K562 (cell line): ENCODE measurements at places on chromosomes 3 and 15. TPM values are rescaled to one million over a fixed set of nuclear protein-coding genes. Genes with fewer than 3 reads are reported as not detected.

DNA sequence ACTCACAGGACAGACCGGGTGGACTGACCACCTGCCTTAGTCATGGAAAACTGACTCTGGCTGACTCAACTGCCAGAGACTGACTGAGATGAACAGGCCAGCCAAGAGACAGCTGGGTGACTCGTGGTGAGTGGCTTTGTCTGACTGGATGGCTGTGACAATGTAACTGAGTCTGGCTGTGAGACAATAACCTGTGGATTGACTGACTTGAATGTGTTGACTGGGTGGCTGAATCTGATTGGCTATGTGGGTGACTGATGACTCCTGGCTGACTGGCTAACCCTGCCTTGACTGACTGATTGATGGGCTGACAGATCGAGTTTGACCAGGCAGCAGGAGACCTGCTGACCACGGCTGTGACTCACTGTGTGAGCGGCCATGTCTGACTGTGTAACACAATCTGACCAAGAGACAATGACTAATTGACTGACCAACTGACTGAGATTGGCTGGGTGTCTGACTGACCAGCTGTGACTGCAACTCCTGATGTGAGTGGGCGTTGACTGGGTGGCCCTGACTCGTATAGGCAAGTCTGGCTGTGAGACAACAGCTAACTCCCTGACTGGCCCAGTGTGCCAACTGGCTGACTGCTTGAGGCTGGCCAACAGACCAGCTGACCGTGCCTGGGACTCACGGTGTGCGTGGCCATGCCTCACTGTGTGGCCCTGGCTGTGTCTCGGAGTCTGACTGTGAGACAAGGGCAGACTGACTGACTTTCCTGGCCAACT, 509.1 kb downstream of the SHQ1 start:
- peak; percentile 82 for DNase-seq

DNA sequence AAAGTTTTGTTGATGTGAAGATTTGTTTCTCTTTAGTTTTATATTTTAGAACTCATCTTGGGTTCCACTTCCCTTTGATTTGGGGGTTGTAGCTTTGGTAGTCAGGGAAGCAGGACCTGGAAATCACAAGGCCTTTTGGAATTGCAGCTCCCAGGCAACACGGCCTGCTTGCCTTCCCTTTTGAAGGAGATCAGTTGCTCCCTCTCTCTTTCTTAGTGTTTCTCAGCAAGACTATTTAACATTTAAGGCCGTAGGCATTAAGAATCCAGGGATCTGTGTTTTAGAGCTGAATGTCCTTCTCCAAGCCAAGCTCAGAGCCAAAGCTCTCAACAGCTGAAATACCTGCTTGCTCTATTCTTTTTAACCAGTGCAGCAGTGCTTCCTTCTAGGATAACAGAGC, 310.3 kb downstream of the PTPRG start:
- DNase-seq = no peak

- DNase-seq = no peak
Measured at GRCh38 chr15:83209333-83209732, 1.7 kb upstream of the HDGFL3 start.

DNA sequence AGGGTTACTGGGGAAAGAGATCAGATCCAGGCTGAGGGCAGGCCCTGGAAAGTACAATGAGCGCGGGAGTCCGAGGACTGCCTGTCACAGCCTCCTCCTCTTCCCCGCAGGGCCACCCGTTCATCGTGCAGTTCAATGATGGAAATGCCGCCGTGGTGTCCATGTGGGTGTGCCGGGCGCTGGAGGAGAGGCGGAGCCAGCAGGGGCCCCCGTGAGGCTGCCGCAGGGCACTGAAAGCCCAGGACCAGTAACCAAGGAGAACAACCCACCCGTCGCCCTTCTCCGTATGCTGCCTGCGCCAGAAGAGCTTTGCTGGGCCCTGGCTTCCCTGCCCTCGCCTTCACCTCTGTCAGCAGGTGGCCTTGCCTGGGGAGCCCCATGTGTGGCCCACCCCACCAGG, 18.8 kb upstream of the SKOR1 start:
- DNase-seq = no peak

GRCh38 chr15:48602358-48603122, 43.0 kb downstream of the FBN1 start:
- no peak for DNase-seq

TIGIT gene
- 0.11 and 0.13 TPM in 2 replicates for total RNA-seq

GABRR3 gene
- total RNA-seq = not detected in 2 replicates

IMPDH2 gene
- total RNA-seq = 315 and 318 TPM in 2 replicates

GRCh38 chr3:128190501-128190900, 37.2 kb downstream of the EEFSEC start:
- DNase-seq = no peak

DNA sequence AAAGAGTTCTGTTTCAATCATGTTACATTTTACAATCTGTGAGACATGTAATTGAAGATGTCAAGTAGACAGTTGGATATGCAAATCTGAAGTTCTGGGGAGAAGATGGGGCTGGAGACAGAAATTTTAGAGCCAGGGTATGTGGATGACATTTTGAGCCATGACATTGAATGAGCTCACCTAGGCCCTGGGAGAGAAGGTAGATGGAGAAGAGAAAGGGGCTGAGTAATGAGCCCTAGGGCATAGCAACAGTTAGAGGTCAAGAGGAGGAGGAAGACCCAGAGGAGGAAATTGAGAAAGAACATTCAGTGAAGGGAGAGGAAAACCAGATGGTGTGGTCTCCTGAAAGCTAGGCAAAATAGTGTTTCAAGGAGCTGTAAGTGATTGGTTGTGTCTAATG, 15.3 kb downstream of the TMEM266 start:
- no peak for DNase-seq

AMOTL2 gene
- 0.31 and 0.54 TPM in 2 replicates for total RNA-seq

GRCh38 chr15:64753480-64754185, 21.8 kb downstream of the RBPMS2 start:
- no peak for DNase-seq

NAALADL2 gene
- total RNA-seq = 0.44 TPM in 1 of 2 replicates, not detected in the other

DNA sequence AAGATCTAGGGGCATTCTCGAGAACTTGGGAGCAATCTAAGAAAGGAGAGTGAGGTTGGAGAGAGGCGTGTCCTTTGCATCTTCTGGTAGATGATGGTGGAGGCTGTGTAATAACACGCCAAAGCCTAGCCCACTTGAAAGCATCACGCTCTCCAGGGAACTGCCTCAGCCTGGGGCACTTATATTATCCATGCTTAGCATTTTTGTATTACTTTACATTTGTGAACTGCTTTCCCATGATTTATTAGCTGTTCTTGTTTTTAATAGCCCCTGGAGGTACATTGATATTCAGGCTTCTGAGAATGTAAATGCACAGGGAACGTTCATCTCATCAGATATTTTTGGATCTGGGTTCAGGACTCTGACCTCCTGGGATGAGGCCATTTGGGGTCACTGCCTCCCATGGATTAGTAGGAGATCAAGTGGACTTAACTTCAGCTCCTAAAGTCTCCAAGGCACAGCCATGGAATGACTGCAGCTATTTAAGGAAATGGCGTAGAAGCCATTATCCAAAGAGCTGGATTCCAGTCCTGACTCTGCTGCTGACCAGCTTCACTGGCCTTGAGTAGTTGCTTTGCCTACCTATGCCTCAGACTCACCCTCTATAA, 124.9 kb downstream of the LPP start:
- DNase-seq = no peak

DNA sequence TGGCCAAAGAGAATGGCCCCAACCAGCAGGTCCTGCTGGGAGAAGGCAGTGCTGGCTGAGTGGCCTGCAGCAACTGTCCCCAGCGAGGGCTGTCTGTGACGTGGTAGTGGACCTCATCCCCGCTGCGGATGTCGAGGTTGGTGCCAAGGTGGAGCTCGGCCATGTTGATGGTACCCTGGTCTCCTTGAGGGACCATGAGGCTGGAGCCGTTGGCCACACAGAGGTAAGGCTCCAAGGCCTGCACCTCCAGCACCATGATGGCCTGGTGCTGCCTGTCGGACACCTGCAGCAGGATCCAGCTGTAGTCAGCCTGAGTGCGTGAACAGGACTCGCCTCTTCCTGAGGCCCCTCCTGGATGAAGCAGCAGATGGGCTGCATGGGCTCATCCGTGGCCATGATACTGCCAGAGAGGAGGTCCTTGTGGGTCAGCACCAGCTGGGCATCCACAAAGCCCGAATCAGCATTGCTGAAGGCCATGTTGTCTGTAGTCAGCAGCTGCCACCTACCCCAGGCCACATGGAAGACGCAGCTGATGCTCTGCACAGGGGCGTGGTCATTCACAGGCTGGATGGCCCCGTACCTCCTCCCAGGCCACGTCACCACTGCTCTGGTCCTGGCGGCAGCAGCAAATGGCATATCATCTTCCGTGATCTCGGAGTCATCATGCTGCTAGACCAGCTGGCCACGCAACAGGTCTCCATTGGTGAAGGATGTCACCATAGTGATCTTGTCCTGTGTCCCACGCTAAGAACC, 167.5 kb downstream of the GOLGA6L4 start:
- DNase-seq = no peak

GRCh38 chr15:59741274-59741906, 52.3 kb upstream of the BNIP2 start:
- DNase-seq = peak; percentile 8

GPR149 gene
- not detected in 2 replicates for total RNA-seq

FES gene
- 1.3 and 2.6 TPM in 2 replicates for total RNA-seq

EPHA3 gene
- total RNA-seq = not detected in 2 replicates

DNA sequence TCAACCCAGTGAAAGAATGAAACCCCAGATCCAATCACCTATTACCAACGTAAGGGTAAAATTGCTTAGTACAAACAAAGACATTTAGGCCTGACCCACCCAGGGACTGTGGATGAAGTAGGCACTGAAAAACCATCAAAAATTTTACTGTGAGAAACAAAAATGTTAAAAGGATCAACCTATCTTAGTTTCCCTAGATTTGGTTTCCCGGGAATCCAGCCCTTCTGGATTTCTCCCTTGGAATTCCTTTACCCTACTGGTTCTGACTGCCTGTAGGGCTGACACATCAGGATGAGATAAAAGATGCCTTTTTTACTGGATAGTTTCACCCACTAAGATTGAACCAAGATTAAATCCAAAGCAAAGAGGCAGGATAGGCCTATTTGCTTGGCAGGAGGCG, 102.7 kb downstream of the SCAPER start:
- no peak for DNase-seq

VEPH1 gene
- 4.6 and 5.1 TPM in 2 replicates for total RNA-seq

GRCh38 chr3:110178965-110179364, 841.6 kb upstream of the DPPA4 start:
- no peak for DNase-seq

DNA sequence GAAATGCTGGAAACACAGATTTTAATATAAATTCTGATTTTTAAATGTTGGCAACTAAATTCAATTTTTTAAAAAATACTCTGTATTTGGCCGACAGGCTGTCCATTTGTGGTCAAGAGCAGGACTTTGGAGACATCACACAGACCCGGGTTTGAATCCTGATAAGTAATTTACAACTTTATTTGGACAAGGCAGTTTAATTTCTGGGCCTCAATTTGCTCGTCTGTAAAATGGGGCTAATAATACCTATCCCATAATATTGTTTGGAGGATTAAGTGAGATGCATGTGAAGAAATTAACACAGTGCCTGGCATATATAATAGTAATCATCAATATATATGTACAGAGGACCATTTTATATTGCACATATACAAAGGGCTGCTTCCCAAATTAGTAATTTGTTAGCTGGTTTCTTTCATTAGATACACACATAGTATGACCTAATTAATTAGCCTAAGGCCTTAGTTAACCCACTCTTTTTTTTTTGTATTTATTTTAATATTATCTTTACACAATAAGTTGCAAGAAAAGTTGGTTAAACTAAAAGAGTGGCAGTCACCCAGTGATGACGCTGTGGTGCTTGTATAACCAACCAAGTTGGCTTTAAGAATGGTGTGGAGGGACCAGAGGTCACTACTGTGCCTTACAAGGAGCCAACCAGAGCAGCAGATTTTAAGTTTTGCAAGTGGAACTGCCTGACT, 665 bp downstream of the PIGB start:
- peak; percentile 54 for DNase-seq

DNA sequence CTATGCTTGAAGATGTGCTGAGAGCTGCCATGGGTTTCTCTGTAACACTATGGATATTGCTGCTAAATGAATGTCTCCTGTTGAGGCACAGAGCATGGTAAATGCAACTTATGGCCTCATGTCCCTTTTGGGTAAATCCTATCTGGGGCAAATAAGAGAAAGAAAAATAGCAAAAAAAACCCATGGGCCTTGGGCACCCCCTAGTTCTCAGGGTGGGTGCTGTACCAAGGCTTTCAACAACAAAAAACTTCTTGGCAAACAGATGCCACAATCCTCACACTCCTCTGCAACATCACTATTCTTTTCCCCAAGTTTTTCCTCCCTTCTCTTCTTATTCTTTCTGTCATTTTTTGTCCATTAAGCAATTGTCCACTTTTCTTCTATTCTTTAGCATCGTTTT, 340.1 kb upstream of the ROBO2 start:
- DNase-seq = no peak

LRRIQ4 gene
- total RNA-seq = not detected in 2 replicates

DNA sequence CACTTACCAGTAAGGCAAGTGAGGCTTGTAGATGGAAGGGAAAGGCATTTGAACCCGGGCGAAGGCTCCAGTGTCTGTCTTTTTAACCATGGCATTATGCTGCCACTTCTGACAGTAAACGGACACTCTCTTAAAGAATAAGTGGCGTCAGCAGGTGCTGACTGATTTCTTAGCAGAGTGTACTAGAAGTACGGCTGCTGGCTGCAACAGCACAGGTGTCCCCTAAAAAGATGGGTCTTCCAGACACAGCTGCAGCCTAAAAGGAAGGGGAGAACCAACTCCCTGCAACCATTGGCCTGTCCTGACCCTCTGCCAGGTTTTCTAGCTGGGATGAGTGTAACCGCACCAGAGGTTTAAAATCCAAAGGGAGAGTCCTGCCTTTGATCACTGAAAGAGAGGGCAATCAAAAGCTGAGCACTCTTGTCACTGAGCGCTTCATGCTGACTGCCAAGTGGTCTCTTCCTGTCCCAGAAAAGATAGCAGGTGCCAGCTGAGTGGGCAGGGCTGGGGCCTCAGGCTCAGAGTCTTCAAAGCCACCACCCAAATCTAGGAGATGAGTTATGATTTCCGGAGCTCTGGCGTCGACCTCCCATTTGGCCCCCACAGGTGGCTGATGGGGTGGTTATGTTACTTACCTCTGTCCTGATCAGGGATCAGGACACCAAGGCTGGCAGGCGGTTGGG, 255.8 kb downstream of the SLCO3A1 start:
- no peak for DNase-seq

GRCh38 chr3:72932416-72932815, 44.6 kb downstream of the GXYLT2 start:
- DNase-seq = no peak
